ENCODE measurements at places on chromosomes 16 and 17.

DNA sequence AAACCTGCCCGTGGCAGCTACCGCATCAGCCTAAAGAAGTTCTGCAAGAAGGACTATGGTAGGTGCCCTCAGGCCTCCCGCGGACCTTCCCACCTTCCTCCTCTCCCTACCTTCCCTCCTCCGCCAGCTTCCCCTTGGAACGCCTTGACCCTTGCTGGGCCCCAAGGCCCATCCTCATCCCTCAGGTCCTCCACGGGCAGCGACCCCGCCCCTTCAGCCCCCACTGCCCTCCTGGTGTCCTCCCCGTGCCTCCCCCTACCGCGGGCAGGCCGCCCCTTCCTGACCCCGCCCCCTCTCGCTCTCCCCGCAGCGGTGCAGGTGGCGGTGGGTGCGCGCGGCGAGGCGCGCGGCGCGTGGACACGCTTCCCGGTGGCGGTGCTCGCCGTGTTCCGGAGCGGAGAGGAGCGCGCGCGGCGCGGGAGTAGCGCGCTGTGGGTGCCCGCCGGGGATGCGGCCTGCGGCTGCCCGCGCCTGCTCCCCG, 1.4 kb upstream of the TBC1D24 start:
- DNase-seq: no peak

DNA sequence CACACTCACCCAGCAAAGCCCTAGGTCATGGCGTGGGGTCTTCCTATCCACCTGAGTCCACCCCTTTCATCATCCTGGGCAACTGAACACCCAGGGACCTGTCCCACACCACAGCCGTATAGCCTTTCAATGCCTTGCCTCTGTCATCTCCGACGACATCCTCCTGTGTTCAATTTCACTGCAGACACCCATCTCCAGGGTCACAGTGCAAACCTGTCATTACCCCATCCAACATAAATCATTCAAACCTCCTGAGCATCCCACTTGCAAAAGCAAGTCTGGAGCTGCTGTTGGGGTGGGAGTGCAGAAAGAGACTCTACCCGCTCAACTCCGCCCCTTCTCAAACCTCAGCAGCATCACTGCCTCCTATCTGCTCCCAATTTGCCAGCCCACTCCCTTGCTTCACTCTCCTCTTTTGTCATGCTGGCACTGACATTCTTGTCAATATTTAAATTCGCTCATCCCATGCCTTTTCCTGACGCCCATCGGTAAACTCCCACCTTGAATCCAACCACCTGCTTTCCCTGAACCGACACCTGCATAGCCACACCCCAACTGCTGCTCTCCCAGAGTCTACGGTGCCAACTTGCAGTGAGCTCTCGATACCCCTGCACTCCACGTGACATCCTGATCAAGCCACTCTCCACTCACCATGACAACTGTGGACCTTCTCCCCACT, 37.0 kb downstream of the MARF1 start:
- DNase-seq: no peak

DNA sequence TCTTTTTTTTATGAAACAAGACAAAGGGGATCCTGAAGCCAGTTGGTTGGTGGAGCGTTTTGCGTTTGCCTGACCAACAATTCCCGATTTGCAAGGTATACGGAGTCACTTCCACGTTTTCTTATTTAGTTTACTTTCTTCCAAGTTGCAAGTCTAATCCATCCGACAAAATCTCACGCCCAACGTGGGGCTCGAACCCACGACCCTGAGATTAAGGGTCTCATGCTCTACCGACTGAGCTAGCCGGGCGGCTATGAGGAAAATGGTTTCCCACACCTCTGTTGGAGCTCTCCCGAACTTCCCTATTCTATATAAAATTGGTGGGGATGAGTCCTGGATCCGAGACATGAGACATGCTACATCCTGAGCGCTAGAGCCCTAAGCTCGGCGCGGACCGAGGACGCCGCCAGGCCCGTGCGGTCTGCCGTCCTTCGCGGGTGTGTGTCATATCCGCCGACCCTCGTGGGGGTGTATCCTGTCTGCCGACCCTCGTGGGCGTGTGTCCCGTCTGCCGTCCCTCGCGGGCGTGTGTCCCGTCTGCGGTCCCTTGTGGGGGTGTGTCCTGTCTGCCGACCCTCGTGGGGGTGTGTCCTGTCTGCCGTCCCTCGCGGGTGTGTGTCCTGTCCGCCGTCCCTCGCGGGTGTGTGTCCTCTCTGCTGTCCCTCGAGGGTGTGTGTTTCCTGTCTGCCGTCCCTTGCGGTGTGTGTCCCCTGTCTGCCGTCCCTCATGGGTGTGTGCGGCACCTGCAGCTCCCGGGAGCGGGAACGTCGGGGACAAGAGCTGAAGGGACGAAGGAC, 22.6 kb downstream of the ZNF213 start:
- DNase-seq: no peak

DNA sequence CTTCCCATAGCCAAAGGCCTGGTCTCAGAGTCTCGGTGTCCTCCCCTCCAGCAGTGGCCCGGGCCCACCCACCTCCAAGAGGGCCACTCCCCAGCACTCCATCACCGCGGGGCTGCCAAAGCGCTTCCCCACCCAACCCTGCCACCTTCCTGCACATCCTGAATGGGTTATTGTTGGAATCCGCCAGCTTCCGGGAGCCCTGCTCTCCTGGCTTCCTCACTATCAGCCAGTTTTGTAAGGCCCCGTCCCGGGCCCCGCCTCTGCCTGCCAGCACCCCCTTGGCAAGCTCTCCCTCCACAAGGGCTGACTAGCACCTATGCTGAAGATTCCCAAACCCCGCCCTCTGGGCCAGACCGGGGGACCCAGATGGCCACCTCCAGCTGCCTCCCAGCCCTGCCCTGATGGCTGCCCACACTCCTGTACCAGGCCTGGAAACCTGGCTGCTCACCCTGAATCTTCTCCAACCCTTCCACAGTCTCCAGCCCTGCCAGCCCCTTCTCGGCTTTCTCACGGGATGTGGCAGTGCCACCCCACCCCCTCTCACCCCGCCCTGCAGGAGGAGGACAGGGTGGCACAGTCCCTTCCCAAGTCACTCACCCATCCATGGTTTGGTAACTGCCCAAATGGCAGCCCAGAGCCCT, 14.4 kb downstream of the MYBBP1A start:
- no peak for DNase-seq

DNA sequence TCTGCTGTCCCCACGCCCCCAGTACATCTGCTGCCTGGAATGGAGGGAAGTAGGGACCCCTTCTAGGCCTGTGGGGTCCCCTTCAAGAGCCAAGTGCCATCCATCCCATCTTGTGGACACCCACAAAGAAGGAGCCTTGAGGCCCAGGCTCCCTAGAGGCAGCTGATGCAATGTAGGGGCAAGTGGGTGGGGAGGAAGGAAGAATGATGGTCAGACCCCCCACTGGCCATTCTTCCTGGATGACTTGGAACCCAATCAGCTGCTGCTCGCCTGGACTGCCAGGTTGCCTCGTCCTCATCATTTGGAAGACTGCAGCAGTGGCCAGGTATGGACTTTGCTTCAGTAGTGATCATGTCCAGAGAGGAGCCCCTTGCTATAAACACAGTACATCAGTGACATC, 48.9 kb downstream of the SMPD3 start:
- DNase-seq: no peak

GRCh38 chr17:56697190-56697589, 103.7 kb downstream of the NOG start:
- no peak for DNase-seq

GRCh38 chr17:65704731-65705130, 143.3 kb upstream of the AXIN2 start:
- no peak for DNase-seq

DNA sequence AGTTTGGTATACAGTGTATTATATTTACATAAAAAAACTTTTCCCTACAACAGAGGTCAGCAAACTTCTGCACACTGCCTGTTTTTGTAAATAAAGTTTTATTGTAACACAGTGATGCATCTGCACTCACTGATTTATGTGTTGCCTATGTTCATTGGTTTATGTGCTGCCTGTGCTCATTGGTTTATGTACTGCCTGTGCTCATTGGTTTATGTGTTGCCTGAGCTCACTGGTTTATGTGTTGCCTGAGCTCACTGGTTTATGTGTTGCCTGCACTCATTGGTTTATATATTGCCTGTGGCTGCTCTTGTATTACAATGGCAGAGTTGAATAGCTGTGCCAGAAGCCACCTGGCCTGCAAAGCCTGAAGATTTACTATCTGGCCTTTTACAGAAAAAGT, 81.6 kb downstream of the MYH11 start:
- DNase-seq: no peak

DNA sequence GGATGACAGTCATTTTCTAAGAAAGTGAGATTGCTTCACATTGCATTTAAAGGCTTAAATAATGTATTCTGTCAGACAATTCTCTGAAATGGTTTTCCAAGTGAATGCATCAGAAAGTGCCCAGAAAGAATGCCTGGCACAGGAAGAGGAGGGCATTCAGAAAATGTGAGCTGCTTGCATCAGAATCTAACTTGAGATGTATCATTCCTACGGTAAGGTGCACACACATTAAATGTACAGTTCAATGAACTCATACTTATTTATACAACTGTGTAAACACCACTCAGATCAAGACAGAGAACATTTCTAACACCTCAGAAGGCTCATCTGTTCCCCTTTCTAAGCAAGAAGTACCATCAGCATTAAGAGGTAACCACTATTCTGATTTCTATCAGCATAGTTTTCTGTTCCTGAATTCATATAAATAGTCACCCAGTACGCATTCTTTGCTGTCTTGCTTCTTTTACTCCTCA, 638.0 kb downstream of the MAF start:
- DNase-seq: no peak

Measured in stimulated activated CD8-positive, alpha-beta memory T cell treated with anti-CD3 and anti-CD28 coated beads, Interleukin-7, amount 100 ng/mL, for 1 hour (primary cell).